Esophagus squamous epithelium (tissue), 5 donors: ENCODE measurements at places on chromosomes 6 and 20.

GRCh38 chr6:27836783-27837624, 75.2 kb downstream of the OR2B2 start:
- DNase-seq, result no peak

GRCh38 chr20:63106765-63107448, 100.1 kb upstream of the BHLHE23 start:
- no peak for DNase-seq

- DNase-seq, result no peak
These were observed 356.0 kb upstream of the JARID2 start for GRCh38 chr6:14889611-14890593.

DNA sequence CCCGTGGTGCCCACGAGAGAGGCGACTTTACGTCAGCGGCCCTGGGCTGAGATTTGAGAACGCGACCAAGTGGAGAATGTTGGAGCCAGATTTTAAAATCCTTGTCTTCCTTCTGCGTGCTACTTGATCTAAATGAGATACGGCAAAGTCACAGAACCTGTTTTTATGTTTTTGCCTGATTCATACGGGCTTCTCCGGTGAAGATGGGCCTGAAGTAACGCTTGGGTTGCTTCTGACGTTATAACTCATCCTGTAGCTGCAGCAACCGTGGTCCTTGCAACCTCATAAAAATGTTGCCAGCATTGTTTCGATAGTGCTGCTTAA, 462 bp upstream of the SLC35B3 start:
- no peak for DNase-seq

GRCh38 chr20:43450841-43451799, 6.6 kb upstream of the SRSF6 start:
- DNase-seq, result no peak

- DNase-seq, result no peak
These were observed 109.9 kb upstream of the ASF1A start for GRCh38 chr6:118783931-118784550.

DNA sequence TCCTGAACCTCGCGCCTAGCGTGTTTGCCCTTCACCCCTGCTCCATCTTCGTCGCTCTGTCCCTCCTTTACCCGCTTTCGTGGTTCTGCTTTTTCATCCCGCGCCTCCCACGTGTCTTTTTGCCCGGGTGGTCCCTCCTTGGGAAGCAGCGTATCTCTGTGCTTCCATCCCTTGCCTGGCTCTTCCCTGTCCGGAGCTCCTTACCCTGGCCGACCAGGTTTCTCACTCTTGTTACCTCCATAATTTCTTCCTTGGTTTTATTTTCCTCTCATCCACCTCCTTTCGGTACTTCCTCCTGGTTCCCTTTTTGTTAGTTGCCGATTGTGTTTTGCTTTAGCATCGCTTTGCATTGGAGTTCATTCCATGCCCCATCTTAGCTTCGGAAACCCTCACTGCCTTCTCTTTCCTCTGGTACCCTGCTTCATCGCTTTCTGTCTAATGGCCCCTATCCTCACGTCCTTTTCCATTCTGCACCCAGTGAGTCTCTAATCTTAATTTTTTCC, 735 bp downstream of the FAM135A start:
- no peak for DNase-seq

- DNase-seq, result no peak
These were observed 8.0 kb downstream of the RNF217 start for GRCh38 chr6:124970243-124970642.

- no peak for DNase-seq
These were observed 48.9 kb downstream of the PHF20 start for GRCh38 chr20:35820715-35821114.

GRCh38 chr20:37921341-37921929, 18.5 kb downstream of the VSTM2L start:
- no peak for DNase-seq

DNA sequence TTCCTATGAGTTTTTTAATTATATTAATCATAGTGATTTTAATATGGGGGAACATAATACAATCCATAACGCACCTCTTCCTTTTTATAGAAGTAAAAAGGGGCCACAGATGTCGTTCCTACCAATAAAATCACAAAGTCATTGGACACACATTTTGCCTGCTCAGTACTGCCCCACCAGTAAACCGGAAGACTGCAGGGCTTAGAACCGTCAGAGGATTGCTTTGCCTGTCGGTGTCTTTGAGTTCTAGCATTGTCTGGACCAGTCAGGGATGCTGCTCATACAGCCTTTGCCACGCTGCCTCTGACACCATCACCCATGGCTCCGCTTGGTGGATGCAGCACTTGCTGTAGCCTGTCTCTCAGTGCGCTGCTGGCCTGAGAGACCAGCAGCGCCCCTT, 853.6 kb downstream of the C6orf118 start:
- DNase-seq, result no peak

GRCh38 chr6:137846274-137846673, 20.8 kb upstream of the TNFAIP3 start:
- no peak for DNase-seq

DNA sequence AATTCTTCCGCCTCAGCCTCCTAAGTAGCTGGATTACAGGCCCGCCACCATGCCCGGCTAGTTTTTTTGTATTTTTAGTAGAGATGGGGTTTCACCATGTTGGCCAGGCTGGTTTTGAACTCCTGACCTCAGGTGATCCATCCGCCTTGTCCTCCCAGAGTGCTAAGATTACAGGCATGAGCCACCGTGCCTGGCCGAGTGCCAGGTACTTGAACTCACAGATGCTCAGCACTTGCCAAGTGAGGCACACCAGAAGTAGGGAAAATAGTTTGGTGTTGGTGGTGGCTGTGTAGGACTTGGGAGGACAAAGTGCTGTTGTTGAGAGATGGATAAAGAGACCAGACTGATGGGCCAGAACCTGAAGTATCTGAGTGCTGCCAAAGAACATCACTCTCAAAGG, 40.0 kb upstream of the MBOAT1 start:
- DNase-seq, result no peak

GRCh38 chr6:24501914-24502313, 7.1 kb downstream of the ALDH5A1 start:
- DNase-seq, result no peak

DNA sequence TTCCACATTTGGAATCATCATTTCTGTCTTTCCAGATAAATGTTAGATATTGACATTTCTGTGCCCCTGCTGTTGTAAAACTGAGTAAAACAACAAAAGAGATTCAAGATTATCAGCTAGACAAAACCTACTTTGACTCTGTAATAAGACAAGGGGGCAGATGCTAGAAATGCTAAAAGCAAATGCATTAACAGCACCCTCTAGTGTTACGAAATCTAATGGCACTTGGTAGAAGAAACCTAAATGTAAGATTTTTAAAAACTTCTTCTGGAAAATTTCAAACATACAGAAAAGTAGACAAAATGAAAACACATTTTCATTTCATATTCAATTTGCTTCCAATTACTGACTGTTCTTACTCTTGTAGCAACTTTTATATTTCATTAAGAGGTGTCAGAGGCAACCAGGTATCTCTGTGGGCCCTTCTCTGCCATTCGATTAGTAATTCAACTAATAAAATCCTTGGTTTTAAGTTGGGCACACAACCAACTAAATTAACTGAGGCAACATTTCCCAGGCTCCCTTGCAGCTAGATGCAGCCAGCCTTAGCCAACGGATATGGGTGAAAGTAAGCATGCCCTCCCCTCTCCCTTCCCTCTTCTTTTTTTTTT, 45.0 kb downstream of the SLC23A2 start:
- no peak for DNase-seq

GRCh38 chr20:35318502-35319157, 26.4 kb upstream of the FAM83C start:
- DNase-seq, result no peak

DNA sequence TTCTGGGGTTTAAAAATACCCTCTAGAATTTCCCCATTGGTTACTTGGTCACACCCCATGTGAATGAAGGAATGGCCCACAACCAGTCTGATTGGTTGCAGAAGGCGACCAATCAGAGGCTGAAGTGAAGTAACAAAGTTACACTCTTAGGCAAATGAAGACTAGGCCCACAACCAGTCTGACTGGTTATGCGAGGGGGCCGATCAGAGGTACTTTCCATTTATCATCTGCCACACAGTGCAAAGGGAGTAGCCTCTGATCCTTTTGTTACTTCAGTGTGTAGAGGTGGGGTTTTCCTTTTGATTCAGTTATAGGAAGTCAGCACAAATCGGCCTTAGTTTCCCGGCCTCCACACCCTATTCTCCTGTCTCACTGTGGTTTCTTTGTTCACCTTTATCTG, 61.2 kb upstream of the SGK1 start:
- DNase-seq, result no peak

GRCh38 chr6:134517145-134517658, 199.3 kb upstream of the SGK1 start:
- no peak for DNase-seq

- no peak for DNase-seq
These were observed 120.1 kb upstream of the PMEPA1 start for GRCh38 chr20:57829805-57830514.

GRCh38 chr6:151284012-151284411, 44.2 kb downstream of the AKAP12 start:
- no peak for DNase-seq

GRCh38 chr20:41175727-41176330, 38.5 kb downstream of the PLCG1 start:
- no peak for DNase-seq

- no peak for DNase-seq
These were observed 1.1 kb upstream of the TREML1 start for GRCh38 chr6:41155132-41155805.

DNA sequence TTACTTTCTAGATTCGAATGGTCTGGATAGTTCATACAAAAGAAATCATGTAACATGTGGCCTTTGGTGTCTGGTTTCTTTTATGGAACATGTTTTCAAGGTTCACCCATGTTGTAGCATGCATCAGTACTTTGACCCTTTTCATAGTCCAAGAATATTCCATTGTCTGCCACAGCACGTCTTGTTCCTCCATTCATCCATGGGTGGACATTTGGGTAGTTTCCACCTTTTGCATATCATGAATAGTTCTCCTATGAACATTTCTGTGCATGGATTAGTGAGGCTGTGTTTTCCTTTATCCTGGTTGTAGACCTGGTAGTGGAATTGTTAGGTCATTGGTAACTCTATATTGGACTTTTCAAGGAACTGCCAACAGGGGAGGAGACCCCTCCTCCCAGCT, 31.7 kb downstream of the GSTA3 start:
- DNase-seq, result no peak

- DNase-seq, result no peak
These were observed 235.7 kb downstream of the ZFAND3 start for GRCh38 chr6:38055203-38055589.

DNA sequence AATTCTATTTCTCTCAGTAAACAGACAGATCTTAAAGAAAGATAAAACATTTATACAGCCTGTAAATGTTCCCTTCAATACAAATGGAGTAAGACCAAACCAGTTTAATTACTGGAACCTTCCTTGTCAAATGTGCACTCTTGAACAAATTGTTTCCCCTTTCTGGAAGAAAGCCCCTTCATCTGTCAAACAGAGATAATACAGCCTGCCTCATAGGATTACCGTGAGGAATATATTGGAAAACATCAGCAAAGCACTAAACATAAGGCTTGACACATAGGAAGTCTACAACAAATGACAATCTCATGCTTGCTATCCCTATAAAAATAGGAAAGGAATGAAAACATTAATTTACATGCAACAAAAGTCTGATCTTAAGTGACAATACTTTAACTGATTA, 173.8 kb downstream of the PTPRK start:
- DNase-seq, result no peak
